H9 (cell line): ENCODE measurements at places on chromosomes 3 and 15. TPM values are rescaled to one million over a fixed set of nuclear protein-coding genes. Genes with fewer than 3 reads are reported as not detected.

Gene CRYBG3
- 5.0 and 5.9 TPM in 2 replicates for total RNA-seq

Gene EPHB3
- total RNA-seq = 0.59 and 1.0 TPM in 2 replicates

Gene CRYGS
- 0.83 and 1.0 TPM in 2 replicates for total RNA-seq

GRCh38 chr3:168091941-168092340, 3.8 kb downstream of the GOLIM4 start:
- no peak for DNase-seq

GRCh38 chr3:177144922-177145321, 52.4 kb downstream of the TBL1XR1 start:
- DNase-seq = no peak
